ENCODE measurements at places on chromosomes 4 and X.
A peak's percentile ranks its signal among the peaks of the same experiment; 100 is the strongest.

DNA sequence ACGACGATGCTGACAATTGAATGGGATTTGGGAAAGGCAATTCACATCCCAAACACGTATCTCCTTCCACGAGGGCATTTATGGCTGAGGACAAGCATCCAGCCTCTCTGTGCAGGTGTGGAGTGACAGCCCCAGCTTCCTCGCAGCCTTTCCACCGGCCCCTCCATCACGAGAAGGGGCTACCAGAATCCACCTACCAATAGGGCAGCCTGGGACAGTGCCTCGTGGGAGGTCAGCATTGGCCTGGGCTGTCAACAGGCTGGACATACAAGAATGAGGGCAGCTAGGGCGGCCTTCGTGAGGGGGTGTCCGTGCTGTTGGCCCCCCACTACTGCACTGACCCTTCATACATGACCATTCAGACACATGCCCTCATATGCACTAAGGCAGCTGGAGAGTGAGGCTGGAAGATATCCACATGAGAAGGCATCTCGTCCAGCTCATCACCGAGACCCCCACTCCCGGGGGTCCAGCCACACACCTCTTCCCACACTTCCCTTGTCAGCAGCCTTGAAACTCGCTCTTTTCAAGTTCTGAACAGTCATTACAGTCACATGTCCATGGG is 81.0 kb upstream of the ADRA2C start:
- no peak for DNase-seq

DNA sequence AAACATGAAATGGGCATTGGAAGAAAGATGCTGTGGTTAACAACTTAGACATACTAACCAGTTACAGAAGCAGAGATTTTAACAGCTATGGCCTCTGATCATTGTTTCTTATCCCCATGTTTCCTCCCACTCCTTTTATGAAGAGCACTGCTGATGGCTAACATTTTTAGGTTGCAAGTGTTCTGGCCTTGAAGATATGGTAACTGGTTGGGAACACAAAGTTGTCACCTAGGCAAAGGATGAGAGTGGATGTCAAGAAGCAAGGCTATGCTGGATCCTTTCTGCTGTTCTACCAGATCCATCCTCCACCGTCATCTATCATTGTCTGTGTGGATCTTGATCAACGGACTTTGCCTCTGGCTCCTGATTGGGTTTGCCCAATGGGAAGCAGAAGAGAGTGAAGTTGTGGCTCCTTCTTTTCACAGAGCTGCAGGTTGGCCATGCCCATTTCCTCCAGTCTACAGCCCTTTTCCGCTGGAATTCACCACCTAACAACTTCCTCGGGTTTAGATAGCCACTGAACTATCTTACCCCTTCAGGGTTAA is 48.9 kb upstream of the SPP1 start:
- no peak for DNase-seq

DNA sequence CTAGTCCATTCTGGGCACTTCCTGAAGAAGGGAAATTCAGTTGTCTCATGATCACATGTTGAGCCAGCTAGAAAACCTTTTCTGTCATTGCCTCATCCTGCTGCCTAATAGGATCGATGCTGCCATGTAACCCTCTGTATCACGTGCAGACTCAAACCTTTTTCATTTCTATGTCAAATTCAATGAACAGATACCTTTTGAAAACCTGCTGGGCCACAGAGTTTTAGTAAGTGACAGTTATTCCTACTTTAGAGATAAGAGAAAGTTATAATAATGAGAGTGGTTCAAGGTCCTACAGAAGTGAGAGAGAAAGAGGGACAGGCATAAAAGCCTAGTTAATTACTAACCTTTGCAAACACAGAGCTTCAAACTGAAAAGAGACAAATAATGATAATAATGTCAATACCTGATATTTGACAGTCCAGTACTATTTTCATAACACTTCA is 46.0 kb downstream of the MAOA start:
- DNase-seq: no peak

DNA sequence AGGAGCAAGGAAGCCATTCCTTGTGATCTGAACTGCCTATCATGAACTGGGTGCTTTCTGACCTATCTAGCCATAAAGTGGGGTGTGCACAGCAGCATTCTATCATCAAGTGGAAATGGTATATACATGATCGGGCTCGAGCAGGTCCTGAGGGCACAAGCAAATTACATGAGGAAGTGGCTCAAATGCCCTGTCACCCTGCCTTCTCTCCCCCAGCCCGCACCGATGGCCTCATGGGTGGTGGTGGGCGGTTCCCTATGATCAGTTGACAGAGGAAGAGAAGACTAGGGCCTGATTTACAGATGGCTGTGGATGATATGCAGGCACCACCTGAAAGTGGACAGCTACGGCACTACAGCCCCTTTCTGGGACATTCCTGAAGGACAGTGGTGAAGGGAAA is 46.3 kb upstream of the BCLAF3 start:
- DNase-seq: no peak

- no peak for DNase-seq
Observed at GRCh38 chr4:165992283-165992682, 119.2 kb downstream of the TLL1 start.

DNA sequence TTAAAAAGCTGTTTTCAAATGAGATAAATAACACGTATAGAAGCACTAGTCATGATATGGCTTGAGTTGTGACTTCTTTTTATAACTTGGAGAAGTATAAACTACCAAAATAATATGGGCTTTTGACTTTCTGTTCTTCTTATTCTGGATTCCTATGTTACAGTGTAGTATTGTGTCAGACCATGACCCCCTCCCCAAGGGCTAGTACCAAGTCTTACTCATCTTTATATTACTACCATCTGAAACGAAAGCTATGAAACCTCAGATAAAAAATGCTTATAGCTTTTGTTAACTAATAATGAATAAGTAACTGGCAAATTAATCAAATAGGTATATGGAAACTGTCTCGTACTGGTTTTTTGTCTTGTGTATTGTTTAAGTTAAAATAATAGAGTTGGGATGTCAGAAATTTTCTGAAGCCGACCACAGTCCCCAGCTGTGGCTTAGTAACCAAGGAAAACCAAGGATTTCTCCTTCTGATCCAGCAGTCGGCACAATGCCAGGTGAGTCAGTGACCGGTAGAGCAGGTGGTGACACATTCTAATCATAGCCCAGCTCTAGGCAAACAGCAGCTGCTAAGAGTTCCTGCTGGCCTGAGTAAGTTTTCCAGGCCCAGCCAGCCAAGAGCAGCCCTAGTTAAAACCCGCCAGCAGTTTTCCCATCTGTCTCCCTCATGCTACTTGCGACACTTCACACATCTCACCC is 163.3 kb upstream of the PRDX4 start:
- DNase-seq: peak; percentile 82

GRCh38 chr4:125043486-125043885 is 271.3 kb upstream of the FAT4 start:
- DNase-seq: no peak

DNA sequence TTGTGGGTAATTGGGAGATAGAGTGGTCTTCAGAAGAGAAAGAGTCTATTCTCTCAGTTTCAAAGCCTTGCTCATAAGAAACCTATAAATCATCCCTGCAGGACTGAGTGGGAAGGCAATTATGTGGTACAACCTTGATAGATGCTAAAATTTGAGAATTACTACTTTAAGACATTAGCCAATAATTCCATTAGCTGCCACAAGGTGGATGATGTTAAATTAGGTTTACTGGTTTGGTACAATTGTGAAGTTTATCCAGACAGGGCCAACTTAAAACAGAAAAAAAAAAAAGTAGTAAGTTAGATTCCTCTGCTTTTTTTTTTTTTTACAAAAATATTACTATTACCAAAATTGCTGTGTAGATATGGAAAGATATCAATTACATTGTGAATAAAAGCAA is 73.2 kb upstream of the AMOT start:
- no peak for DNase-seq

GRCh38 chr4:120236873-120237272 is 170.2 kb upstream of the MAD2L1 start:
- no peak for DNase-seq

DNA sequence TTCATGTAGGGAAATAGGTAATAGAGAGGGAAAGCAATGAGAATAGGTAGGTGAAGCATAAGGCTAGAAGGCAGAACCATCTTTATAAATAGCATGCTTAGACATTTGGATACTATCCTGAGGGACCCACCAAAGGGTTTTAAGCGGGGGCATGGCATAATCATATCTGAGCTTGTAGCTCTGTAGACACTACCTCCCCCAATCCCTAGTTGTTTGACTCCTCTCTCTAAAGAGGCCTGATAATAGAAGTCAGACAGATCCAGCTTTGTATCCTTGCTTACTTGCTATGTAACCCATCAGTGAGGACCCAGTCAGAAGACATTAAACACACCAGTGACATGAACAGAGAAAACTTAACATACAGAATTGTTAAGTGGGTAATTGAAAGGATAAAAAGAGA is 58.7 kb downstream of the SCFD2 start:
- DNase-seq: no peak

- no peak for DNase-seq
Observed at GRCh38 chr4:41880022-41880837, 55.0 kb upstream of the TMEM33 start.

- DNase-seq: no peak
Observed at GRCh38 chr4:111393781-111394180, 751.5 kb upstream of the FAM241A start.

DNA sequence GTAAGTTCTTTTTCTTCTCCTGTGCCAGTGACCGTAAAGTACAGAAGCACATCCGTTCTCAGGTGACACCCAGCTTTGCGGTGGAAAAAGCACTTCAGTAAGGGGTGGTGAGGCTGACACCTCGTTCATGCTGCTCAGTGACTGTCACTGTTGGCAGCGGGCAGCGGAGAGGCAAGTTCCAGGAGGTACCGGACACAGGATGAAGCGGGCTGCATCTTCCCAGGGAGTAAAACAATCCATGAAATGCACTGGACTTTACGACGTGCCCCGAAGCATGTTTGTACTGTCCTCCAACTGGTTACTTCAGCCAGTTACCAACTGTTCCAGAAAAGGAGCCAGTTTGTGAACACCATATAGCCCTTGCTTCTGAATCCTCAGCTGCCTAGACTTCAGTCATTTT is 110.7 kb downstream of the ZNF827 start:
- no peak for DNase-seq

- DNase-seq: no peak
Observed at GRCh38 chr4:56727150-56727549, 46.1 kb upstream of the HOPX start.

GRCh38 chr4:113831457-113831856 is 69.9 kb upstream of the CAMK2D start:
- DNase-seq: no peak

- DNase-seq: no peak
Observed at GRCh38 chrX:17020356-17020755, 73.9 kb downstream of the REPS2 start.

DNA sequence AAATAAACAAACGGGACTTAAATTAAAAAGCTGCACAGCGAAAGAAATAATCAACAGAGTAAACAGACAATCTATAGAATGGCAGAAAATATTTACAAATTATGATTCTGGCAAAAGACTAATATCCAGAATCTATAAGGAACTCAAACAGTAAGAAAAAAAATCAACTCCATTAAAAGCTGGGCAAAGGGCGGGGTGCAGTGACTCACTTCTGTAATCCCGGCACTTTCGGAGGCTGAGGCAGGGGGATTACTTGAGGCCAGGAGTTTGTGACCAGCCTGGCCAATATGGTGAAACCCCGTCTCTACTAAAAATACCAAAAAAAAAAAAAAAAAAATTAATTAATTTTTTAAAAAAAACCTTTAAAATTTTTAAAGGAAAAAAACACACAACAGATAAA is 109.0 kb downstream of the ATP11C start:
- no peak for DNase-seq

- no peak for DNase-seq
Observed at GRCh38 chrX:4825550-4825949, 1112.1 kb upstream of the PRKX start.

GRCh38 chrX:720825-721224 is 90.2 kb downstream of the SHOX start:
- no peak for DNase-seq

- peak; percentile 57 for DNase-seq
Observed at GRCh38 chr4:69617083-69617694, 22.3 kb downstream of the UGT2A2 start.

DNA sequence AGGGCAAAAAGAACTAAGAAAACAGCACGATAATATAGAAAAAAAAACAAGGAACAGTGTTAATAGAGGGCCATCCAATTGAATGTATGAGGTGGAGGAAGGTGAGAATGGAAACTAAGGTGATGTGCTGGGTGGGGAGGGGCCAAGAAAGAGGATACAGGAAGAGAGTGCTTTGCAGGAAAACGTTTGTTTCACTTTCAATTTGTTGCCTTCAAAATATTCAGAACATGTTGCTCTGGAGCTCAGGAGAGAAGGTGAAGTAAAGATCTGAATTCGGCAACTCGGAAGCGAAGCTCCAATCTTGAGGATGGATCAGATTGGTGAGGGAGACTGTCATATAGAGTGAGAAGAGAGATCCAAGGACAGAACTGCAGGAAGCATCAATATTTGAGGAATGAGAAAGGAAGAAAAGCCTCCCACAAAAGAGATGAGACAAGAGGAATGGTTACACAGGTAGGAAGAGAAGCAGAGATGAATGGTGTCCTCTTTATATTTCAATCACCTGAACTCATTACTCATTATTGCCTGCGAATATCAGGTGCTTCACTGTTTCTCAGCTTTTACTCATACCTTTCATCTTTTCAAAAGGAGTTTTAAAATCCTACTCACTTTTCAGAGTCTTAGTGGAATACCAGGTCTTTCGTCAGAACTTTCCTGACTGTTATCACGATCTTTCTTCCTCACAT is 14.7 kb upstream of the SEC24D start:
- no peak for DNase-seq

Data from LNCaP clone FGC (cell line).